Vein endothelial cell (primary cell): ENCODE measurements at places on chromosomes 11 and 22. TPM values are rescaled to one million over a fixed set of nuclear protein-coding genes. Genes with fewer than 3 reads are reported as not detected.

Gene PRRG4
- 0.10 and 0.33 TPM in 2 replicates for total RNA-seq

Gene KRTAP5-1
- not detected in 2 replicates for total RNA-seq

Gene KIRREL3
- 0.10 TPM in 1 of 2 replicates, not detected in the other for total RNA-seq

Gene EHBP1L1
- total RNA-seq, result 13.4 and 14.4 TPM in 2 replicates

Gene QSER1
- 20.6 and 27.0 TPM in 2 replicates for total RNA-seq

Gene PLAAT2
- total RNA-seq, result not detected in 2 replicates

Gene NTM
- under 0.01 and 0.29 TPM in 2 replicates for total RNA-seq

Gene ROM1
- 5.2 and 5.3 TPM in 2 replicates for total RNA-seq

Gene SLC22A8
- total RNA-seq, result not detected in 2 replicates

Gene MUC2
- not detected in 2 replicates for total RNA-seq
